ENCODE measurements at places on chromosomes 5 and 9.
A peak's percentile ranks its signal among the peaks of the same experiment; 100 is the strongest.

DNA sequence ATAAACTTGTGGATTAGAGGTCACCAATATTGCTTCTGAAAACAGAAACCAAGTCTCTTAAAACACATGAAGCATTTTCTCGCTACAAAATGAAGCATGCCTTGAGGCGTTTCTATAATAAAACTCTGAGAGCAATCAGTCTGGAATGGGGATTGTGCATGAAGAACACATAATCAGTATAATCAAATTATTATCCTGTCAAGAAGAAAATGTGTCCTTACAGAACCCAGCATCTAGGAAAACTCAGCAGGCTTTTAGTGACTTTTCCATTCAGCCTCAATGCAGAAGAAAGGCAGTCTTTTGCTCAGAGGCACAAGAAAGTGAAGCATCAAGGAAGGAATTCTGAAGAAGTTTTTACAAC, 121.9 kb downstream of the CDH18 start:
- no peak for DNase-seq

DNA sequence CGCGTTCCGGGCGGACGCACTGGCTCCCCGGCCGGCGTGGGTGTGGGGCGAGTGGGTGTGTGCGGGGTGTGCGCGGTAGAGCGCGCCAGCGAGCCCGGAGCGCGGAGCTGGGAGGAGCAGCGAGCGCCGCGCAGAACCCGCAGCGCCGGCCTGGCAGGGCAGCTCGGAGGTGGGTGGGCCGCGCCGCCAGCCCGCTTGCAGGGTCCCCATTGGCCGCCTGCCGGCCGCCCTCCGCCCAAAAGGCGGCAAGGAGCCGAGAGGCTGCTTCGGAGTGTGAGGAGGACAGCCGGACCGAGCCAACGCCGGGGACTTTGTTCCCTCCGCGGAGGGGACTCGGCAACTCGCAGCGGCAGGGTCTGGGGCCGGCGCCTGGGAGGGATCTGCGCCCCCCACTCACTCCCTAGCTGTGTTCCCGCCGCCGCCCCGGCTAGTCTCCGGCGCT, at the start of gene DAPK1:
Gene DAPK1 (plus strand): TSS at position 264 of the 442 bp plus-strand sequence. CDS start 1,211 bp downstream, outside the sequence.
- peak; percentile 76 for DNase-seq

DNA sequence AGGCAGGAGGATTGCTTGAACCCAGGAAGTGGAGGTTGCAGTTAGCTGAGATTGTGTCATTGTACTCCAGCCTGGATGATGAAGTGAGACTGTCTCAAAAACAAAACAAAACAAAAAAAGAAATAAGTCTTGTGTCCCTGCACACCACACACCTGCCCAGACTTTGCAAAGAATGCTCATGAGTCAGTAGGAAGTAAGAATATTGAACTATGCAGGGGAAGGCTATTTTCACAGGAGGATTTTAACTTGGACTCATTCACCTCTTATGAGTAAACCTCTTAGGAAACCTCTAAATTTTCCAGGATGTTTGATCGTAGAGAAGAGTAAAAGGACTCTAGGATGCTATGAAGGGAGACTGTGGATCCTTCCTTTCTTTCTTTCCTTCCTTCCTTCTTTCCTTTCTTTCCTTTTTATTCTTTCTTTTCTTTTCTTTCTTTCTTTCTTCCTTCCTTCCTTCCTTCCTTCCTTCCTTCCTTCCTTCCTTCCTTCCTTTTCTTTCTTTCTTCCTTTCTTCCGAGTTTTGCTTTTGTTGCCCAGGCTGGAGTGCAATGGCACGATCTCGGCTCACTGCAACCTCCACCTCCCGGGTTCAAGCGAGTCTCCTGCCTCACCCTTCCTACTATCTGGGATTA, 96.7 kb upstream of the CLINT1 start:
- DNase-seq, result no peak

DNA sequence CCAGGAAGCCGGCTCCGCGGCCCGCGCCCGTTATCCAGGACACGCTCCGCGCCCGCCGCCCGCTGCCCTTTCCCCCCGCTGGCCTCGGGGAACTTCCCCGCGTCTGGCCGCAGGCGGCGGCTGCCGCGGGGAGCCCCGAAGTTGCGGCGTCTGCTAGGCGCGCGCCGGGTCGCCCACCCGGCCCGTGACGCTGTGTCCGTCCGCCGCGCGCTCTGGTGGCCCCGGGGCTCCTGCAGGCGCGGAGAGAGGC, 621 bp upstream of the GCNT4 start:
- no peak for DNase-seq

DNA sequence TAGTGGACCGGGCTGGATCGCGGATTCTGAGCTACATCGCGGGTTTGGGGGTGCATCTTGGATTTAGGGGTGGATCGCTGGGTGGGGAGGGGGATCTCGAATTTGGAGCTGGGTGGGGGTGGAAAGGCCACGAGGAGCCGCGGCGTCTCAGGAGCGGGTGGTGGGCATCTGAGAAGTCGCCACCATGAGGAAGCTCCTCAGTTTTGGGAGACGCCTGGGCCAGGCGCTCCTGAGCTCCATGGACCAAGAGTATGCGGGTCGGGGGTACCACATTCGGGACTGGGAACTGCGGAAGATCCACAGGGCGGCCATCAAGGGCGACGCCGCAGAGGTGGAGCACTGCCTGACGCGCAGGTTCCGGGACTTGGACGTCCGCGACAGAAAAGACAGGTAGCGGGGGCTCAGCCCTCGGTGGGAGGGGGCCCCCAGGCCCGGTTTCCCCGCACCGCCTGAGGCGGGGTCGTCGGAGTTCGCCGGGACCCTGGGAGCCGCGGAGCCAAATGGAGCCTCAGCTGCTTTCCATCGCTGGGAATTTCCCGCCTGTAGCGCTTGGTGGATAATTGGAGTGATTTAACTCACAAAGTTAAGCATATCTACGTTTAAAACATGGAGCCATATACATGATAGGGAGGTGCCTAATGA, 376 bp downstream of the ANKRD18B start:
- peak; percentile 45 for DNase-seq

DNA sequence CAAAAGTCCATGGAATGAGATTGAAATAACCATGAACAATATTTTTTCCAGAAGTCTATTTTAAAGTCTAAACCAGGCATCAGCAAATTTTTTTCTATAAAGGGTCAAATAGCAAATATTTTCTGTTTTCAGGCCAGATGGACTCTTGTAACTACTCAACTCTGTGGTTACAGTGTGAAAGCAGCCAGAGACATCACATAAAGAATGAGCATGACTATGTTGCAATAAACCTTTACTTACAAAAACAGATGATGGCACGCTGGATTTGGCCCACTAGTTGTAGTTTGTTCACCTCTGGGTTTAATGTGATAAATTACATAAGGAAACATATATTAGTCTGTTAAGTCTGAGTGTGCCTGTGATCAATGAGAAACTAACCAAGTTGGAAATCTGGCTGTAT, 319.2 kb downstream of the TRPM3 start:
- no peak for DNase-seq

GRCh38 chr5:14164164-14165163, 21.3 kb downstream of the TRIO start:
- DNase-seq, result no peak

DNA sequence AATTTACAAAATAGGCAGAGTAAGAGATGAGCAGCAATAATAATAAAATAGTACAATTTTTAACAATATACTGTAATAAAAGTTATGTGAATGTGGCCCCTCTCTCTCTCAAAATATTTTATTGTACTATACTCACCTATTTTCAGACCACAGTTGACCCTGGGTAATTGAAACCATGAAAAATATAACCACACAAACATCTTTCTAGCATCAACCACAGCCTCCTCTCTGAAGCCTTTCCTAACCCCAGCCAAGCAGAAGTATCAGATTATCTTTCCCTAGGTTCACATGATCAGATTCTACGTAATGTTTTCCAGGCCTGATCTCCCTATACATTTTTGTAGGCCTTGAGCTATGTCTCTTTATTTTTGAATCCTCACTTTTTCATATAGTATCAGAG, 35.2 kb downstream of the DNAH5 start:
- DNase-seq, result no peak

DNA sequence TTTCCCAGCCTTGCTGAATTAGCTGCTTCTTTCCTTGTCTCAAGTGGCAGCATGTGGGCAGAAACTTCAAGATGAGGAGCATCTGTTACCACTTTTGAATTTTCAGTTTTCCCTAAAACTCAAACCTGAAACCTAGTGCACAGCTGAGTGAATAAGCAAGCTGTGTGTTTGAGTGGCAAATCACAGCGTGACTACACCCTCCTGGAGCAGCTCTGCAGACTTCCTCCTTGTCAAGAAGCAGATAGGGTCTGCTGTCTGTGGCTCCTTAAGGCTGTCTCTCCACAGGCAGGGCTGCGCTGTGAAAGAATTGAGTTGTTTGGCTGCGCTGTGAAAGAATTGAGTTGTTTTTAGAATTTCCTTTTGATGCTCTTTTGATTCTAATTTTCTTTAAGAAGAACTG, 179.7 kb upstream of the HAPLN1 start:
- no peak for DNase-seq

- DNase-seq, result no peak
Measured at GRCh38 chr9:96133321-96134021, 168.5 kb downstream of the HSD17B3 start.

Data from hematopoietic multipotent progenitor cell treated with erythropoietin and hydrocortisone succinate and interleukin-3 and kit ligand, for 17 days (in vitro differentiated cells).